ENCODE measurements at places on chromosomes 6 and 20. TPM values are rescaled to one million over a fixed set of nuclear protein-coding genes. Genes with fewer than 3 reads are reported as not detected.

The GGTLC1 gene
- total RNA-seq, result 0.18 TPM

The AK9 gene
- 2.3 TPM for total RNA-seq

The AKAP7 gene
- 3.2 TPM for total RNA-seq

The LY86 gene
- total RNA-seq, result not detected

The MDFI gene
- 0.54 TPM for total RNA-seq

- no peak for DNase-seq
- no peak overlapping the region for H3K4me3 ChIP-seq
- H3K27me3 ChIP-seq, result no peaks in the 10 kb centered on the region
- no peak overlapping the region for H3K27ac ChIP-seq
- no peaks in the 10 kb centered on the region for H3K36me3 ChIP-seq
Measured at GRCh38 chr20:60422848-60423247, 464.6 kb downstream of the CDH26 start.

DNA sequence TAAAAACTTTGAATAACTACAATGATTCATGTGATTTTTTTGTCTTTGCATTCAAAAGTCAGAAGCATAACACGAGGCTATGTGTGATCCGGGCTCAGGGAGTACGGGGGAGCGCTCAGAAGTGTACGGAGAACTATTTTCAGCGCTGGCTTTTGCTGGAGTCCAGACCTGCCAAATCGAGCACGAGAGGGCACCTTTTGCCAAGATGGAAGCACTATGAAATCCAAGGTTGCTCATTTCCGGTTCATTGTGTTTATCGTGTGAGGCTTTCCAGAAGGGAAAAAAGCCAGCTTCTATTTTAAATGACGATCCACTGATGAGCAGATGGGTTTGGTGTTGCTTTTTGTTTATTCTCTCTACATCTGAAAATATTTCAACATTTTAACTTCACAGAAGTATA lies 11.3 kb downstream of the RAMACL start:
- no peaks in the 10 kb centered on the region for H3K36me3 ChIP-seq
- no peak for DNase-seq
- H3K4me1 ChIP-seq, result no peaks in the 10 kb centered on the region
- H3K27ac ChIP-seq, result no peak overlapping the region

DNA sequence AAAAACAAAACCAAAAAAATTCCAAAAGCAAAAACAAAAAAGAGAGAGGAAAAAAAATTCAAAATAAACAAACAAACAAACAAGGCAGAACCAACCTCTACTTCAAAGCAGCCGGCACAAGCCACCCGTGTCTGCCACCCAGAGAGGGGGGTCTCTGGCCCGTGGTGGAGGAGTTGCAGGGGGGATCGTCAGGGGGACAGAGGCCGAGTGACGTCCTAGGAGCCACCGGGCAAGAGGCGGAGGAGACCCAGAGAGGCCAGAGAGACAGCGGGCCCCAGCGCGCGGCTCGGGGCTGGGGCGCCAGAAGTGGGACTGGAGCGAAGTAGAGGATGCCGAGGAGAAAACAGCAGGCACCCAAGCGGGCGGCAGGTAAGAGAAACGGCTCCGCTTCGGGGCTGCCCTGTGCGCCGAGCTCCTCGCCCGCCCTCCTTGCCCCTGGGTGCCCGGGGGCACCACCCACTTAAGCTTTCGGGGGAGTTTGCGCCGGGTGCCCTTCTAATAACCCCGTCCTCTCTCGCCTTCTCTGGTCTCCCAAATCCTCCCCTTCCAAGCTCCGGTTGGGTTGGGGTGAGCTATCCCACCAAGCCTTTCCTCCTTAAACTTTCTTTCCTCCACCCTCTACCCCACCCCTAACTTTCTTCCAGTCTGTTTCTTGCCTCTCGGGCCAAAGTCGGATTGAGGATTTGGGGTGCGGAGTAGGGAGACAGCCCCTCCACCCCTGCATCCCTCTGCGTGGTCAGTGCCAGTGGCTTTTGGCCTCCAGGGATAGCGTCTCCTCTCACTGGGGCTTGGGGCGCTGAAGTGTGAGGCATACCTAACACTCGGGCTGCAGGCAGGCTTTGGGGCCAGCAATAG lies 1.0 kb downstream of the TSHZ2 start:
- no peaks in the 10 kb centered on the region for H3K36me3 ChIP-seq
- no peaks in the 10 kb centered on the region for H3K4me1 ChIP-seq
- peaks cover 25% of the 10 kb centered on the region for H3K27me3 ChIP-seq
- DNase-seq, result no peak

DNA sequence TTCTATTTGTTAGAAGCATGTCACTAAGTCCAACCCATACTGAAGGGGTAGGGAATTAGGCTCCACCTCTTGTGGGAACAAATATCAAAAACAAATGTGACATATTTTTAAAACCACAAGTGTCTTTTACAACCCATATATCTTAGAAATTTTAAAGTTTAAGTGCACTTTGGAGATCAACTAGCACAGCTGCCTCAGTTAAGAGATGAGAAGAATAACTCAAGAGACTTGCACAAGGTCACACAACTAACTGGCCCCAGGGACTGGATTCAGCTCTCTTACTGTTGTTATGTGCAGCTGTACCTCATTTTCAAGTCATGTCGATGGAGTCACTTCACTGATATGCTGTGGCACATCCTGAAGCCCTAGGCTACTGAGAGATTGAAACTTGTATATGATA lies 102.9 kb upstream of the BMP2 start:
- H3K4me3 ChIP-seq, result no peak overlapping the region
- no peaks in the 10 kb centered on the region for H3K36me3 ChIP-seq
- H3K27ac ChIP-seq, result no peak overlapping the region

GRCh38 chr6:7267071-7267465 lies 45.9 kb downstream of the SSR1 start:
- H3K4me1 ChIP-seq, result no peaks in the 10 kb centered on the region
- no peak for DNase-seq

GRCh38 chr6:151882206-151882605 lies 74.7 kb downstream of the ESR1 start:
- H3K4me3 ChIP-seq, result no peak overlapping the region
- no peaks in the 10 kb centered on the region for H3K27me3 ChIP-seq
- no peaks in the 10 kb centered on the region for H3K36me3 ChIP-seq
- no peak for DNase-seq

GRCh38 chr20:1881240-1881835 lies 13.9 kb upstream of the SIRPA start:
- no peak overlapping the region for H3K27ac ChIP-seq
- no peak overlapping the region for H3K4me3 ChIP-seq
- H3K4me1 ChIP-seq, result no peaks in the 10 kb centered on the region
- no peaks in the 10 kb centered on the region for H3K27me3 ChIP-seq
- no peaks in the 10 kb centered on the region for H3K36me3 ChIP-seq
- no peak for DNase-seq

GRCh38 chr6:134435814-134436280 lies 117.9 kb upstream of the SGK1 start:
- no peak overlapping the region for H3K27ac ChIP-seq
- DNase-seq, result no peak
- no peak overlapping the region for H3K4me3 ChIP-seq
- 0 out of 2 replicates have a peak, but pooled peaks cover 6% of the 10 kb centered on the region for H3K4me1 ChIP-seq
- no peaks in the 10 kb centered on the region for H3K27me3 ChIP-seq

GRCh38 chr6:30548375-30548774 lies 7.9 kb downstream of the GNL1 start:
- no peak for DNase-seq
- no peaks in the 10 kb centered on the region for H3K4me1 ChIP-seq
- no peak overlapping the region for H3K4me3 ChIP-seq
- H3K27me3 ChIP-seq, result no peaks in the 10 kb centered on the region

DNA sequence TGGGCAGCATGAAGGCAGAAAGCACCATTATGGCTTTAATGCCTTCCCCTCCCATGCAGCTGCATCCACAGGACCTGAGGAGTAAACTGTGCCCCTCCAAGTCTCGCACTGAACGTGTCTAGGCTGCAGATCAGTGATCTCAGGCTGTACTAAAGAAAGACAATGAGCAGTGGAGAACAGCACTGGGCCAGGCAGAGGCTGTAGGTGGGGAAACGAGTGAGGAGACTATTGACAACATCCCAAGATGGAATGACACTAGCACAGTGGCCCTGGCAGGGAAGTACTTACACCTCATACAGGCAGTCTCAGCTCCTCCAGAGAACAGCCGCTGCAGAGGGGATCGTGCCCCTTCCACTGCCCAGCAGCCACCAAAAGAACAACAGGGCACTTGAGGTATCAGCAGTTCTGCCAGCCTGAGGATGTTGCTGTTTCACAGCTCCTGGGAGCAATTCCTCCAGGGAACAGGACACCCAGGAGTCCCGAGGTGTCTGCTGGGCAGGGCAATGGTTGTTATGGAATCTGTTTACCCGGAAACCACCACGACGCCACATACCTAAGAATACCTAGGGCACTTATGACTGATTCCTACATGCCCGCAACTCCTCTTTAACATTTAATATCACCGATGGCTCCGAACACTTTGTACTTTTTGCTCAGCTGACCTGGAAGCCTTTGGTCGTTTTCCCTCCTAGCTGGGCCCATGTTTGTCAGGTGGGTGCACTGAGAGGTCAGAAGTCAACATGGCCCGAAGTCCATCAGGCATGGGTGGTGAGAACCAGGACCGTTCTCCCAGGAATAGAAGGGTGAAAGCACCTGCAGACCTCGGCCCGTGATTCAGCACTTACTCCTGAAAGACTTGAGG lies 79.1 kb downstream of the SLC22A23 start:
- H3K4me1 ChIP-seq, result no peaks in the 10 kb centered on the region
- no peaks in the 10 kb centered on the region for H3K27me3 ChIP-seq
- H3K27ac ChIP-seq, result no peak overlapping the region
- no peak for DNase-seq

GRCh38 chr6:157143171-157143889 lies 180.0 kb downstream of the TMEM242 start:
- no peak overlapping the region for H3K27ac ChIP-seq
- H3K4me3 ChIP-seq, result no peak overlapping the region
- 0 out of 2 replicates have a peak, but pooled peaks cover 2% of the 10 kb centered on the region for H3K36me3 ChIP-seq
- no peaks in the 10 kb centered on the region for H3K27me3 ChIP-seq

GRCh38 chr6:160203953-160204352 lies 54.7 kb downstream of the SLC22A2 start:
- DNase-seq, result no peak
- no peak overlapping the region for H3K4me3 ChIP-seq
- no peaks in the 10 kb centered on the region for H3K27me3 ChIP-seq
- H3K27ac ChIP-seq, result no peak overlapping the region
- H3K4me1 ChIP-seq, result no peaks in the 10 kb centered on the region

DNA sequence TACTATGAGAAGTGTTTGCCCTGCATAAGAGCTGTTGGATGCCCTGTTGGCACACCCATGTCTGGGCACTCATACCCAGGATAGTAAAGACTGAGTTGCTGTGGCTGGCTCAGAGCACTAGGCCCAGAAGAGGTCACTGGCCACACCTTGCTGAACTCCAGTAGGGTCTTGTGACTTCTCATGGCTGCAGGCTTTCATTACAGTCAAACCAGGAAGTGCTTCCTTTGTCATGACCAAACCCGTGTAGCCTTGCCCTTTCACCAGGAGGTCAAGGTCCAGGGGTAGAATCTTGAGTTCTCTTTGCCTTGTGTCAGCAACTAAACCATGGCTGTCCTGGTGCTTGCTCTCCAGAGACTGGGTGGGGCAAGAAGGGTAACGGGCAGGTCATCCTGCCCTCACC lies 49.5 kb downstream of the CD164 start:
- DNase-seq, result no peak
- no peak overlapping the region for H3K4me3 ChIP-seq
- H3K36me3 ChIP-seq, result no peaks in the 10 kb centered on the region
- no peak overlapping the region for H3K27ac ChIP-seq
- peaks cover 12% of the 10 kb centered on the region for H3K4me1 ChIP-seq
- no peaks in the 10 kb centered on the region for H3K27me3 ChIP-seq
